Kasumi-1 (cell line): ENCODE measurements at places on chromosomes 3 and 15.
A peak's percentile ranks its signal among the peaks of the same experiment; 100 is the strongest.

DNA sequence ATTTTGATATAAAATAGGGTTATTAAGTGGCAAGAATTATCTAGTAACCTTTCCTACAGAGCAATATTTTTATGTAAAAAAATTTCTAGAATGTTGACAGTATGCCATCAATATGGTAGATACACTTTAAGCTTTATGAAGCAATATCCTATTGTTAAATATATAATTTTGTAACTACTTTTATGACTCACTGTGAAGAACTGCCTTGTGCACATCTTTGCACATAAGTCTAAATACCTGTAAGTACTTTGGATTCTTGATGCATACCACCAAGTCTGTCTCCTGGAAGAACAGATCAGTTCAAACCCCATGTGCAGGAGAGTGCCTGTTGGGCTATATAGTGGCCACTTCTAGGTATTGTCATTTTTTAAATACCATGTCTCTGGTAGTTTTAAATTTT is 205.7 kb upstream of the EIF1B start:
- no peak for DNase-seq

DNA sequence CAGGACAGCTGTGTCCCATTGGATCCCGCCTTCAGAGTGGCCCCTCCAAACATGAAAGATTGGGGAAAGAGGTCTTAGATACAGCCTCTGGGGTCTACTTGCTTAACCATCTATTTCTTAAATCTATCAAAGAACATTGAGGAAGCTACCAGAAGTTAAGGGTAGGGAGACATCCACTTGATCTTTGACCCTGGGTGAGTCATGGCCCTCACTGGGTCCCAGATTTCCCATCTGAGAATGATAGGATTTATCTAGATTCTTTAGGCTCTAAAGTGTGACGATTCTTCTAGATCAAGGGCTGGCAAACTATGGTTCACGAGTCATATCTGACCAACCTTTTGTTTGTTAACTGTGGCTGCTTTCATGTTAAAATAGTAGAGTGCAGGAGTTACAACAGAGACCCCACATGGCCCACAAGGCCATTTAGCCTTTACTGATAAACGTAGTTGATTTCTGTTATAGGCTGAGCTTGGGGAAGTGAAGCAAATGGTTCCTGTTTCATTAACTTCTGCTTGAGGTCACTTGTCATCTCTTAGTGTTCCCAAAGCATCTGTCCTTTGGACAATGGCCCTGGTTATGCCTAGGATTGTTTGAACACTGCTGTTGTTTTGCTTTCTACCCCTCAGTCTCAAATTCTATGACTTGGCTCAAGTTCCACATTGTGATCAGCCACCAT is 8.0 kb downstream of the MUC13 start:
- DNase-seq, result no peak

- DNase-seq, result no peak
Measured at GRCh38 chr3:156181509-156181908, 61.1 kb downstream of the KCNAB1 start.

- no peak for DNase-seq
Measured at GRCh38 chr15:63194880-63195568, 5.6 kb downstream of the RAB8B start.

GRCh38 chr3:184740509-184741258 is 28.8 kb upstream of the MAGEF1 start:
- peak; percentile 17 for DNase-seq

DNA sequence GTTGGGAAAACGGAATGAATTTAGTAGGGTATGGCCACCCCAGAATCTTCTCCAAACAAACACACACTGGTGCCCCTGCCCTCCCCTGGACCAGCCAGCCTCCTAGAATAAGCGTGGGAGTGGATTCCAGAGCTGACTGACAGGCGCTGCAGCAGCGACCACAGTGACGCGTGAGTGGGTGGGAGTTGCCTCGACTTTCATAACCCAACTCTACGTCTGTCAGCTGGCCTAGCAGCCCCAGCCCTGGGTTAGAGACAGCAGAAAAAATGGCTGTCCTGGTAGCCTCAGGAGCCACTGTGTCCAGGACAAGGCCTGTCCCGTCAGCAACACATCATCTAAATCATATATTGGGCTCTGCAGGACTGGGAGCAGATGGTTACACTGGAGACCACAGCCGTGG is 10.0 kb downstream of the PLA2G4B start:
- no peak for DNase-seq

- DNase-seq, result no peak
Measured at GRCh38 chr3:127851899-127852298, 29.6 kb upstream of the MGLL start.

- DNase-seq, result no peak
Measured at GRCh38 chr3:12557473-12558100, 700 bp downstream of the MKRN2 start.

DNA sequence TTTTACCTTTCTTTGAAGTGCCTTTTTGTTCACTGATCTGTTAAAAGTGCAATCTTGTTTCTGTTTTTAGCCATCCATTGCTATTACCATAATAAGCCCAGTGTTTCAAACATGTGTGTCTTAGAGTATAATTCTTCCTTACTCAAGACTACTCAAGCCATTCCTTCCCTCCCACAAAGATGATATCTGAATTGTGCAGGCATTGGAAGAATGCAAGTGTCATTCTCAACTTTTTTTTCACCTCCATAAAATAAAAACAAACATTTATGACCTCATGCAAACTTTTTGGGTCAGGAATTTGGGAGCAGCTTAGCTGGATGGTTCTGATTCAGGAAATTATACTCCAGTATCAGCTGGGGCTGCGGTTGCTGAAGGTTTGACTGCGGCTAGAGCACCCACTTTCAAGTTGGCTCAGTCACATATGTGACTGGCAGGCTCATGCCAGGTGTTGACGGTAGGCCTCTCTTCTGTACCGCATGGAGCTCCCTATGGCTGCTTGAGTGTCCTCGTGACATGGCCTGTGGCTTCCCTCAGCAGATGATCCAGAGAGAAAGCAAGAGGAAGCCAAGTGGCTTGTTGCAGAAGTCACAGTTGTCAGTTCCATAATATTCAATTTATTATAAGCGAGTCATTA is 490.8 kb downstream of the CNTN4 start:
- no peak for DNase-seq

DNA sequence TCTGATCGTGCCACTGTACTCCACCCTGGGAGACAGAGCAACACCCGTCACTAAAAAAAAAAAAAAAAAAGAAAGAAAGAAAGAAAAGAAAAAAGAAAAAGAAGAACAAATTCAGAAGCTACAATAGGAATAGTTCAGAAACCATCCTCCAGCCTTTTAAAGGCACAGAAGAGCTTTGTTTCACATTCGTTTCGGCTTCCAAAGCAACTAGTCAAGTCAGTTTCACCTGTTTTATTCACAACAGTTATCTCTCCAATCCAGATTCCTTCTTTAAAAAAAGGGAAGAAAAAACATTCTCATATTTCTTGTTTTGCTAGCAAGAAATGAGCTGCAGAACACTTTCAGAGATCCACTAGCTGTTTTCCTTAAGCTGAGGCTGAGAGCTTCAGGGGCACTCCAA is 767.7 kb upstream of the CFAP20DC start:
- DNase-seq, result no peak

DNA sequence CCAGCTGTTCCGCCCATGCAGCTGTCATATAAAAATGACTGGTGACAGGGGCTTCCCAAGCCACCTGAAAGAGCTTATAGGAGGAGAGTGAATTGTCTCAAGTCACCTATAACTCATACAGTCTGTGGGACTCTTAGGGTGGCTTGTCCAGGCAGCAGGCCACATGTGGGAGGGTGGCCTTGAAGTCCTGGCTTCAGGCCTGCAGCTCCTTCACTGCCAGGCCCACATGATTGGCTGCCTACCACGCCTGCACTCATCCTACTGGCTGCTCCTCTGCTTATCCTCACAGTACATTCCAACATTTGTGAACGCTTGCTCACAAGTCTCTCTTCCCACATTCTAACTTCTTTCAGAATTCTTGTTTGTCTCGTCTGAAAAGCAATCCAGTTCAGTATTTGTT is 41.1 kb upstream of the TIPARP start:
- no peak for DNase-seq

GRCh38 chr3:33883538-33883950 is 85.1 kb downstream of the PDCD6IP start:
- DNase-seq, result peak; percentile 70

DNA sequence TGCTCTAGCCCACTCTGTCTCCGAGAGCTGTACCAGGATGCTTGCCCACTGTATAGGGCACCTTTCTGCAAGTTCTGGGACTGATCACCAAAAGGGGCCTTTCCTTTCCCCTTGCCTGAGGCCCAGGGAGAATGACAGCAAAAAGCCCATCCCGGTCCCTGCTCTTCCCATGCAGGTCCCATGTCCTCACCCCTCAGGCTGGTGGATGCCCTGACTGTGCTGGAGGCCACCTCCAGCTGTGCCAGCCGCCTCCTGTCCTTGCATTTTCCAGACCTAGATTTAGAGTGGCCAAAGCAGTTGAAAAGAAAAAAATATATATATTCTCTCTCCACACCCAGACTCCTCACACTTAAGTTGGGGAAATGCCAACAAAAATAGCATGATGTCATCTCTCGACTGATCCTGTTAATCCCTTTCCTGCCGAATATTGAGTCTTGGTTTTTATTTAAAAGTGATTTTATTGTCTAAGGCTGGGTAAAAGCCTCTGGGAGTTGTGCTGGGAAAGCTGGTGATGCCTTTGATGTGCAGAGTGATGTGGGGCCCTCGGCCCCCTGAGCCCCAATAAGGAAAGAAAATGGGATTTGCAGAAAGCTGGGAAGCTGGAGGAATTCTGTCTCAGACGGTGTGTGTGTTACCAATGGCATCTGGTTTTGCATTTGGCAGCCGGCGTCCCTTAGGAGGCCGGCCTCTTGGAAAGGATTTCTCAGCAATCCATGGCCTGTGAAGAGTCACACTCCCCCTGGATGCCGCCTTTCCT is 29.3 kb upstream of the TPM1 start:
- no peak for DNase-seq

GRCh38 chr3:150412561-150413231 is 4.6 kb downstream of the TSC22D2 start:
- DNase-seq, result peak; percentile 32

DNA sequence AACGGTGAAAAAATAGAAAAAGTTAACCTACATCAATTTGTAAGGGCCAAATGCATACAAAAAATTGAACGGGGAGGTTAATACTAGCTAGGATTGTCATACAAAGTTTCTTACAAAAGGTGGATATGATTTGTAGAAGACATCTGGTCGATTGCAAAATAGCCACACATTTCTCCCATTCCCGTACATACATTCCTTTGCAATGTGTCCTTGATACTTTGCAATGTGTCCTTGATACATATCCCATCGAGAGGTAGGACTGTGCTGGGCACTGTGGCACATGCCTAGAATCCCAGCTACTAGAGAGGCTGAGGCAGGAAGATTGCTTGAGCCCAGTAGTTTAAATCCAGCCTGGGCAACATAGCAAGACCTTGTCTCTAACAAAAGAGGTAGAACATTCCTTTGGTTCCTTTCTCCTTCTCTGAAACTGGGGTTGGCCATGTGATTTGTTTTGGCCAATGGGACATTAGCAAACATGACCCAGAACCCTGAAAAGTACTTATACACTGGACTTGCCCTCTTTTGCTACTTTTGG is 9.5 kb downstream of the TTBK2 start:
- no peak for DNase-seq

DNA sequence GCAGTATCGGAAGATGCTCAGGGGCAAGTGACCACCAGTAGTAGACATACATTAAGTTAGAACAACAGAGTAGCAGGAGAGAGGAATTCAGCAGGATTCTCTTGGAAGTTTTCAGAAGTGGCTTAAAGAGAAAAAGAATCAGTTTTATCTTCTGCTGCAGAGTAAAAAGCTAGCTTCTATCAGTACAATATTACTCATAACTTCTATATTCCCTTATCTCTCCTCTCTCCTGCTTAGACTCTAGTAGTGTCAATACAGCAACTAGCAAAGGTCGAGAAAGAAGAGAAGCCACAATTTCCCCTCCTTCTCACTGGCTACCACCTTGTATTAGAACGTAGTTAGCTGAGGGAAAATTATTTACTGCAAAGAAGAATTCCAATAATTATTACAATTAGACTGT is 539.7 kb downstream of the DIPK2A start:
- DNase-seq, result no peak

DNA sequence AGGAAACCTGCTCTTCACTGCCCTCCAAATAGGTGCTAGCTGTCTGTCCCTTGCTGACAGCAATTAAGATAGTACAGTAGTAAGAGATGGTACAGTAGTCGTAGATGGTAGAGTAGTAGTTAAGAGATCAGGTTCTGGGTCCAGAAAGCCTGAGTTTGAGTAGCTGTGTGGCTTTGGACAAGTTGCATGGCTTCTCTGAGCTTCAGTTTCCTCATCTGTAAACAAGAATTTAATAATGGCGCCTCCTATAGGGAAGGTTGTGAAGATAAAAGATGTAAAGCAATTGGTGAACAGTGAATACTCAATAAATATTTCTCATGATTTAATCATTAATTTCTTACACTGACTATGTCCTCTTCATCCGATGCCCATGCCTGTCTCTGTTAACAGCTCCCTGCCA is 86.9 kb upstream of the BCL6 start:
- no peak for DNase-seq

GRCh38 chr15:76898102-76898501 is 7.0 kb downstream of the SCAPER start:
- no peak for DNase-seq

- DNase-seq, result no peak
Measured at GRCh38 chr3:11776346-11776745, 70.3 kb downstream of the TAMM41 start.

DNA sequence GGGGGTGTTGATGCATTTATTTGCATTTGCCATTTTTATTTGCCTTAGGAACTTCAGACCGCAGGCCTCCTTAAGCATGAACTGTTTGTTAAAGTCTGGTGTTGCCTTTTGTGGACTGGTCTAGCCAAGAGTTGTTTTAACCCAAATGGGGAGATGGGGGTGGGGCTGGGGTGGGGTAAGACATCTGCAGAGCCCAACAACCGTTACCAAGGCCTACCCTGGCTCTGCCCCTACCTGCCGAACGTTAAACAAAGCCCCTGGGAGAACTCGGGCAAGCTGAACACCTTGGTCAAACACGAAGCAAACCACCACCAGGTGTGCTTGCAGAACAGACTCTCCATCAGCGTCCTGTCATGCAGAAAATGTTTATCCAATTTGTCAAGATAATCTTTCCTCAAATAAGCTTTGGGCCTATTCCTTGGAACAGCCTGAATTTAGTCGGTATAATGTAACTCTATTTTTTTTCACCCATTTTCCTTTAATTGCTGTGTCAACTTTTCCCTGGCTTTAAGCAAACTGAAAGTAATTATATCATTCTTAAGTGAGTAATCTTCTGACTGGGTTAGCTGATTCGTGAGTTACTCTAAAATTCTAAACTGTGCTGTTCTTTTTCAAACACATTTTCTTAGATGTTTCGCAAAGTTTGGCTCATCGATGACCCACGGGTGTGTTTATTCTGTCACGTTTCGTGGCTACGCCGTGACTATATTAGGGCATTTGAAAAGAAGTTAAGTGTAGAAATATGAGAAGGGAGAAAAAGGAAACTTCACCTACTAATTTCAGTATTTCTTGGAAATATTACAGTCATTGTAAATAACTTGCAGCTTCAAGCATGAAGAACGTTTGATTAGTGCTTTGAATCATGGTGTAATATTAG is 127.6 kb downstream of the SOX2 start:
- no peak for DNase-seq

- DNase-seq, result no peak
Measured at GRCh38 chr3:181755959-181756358, 44.2 kb downstream of the SOX2 start.

- DNase-seq, result peak; percentile 41
Measured at GRCh38 chr3:45693941-45694521, 4.8 kb downstream of the SACM1L start.

GRCh38 chr15:74184582-74185091 is 11.1 kb downstream of the ISLR start:
- no peak for DNase-seq
